ENCODE measurements at places on chromosomes 1 and 21.

DNA sequence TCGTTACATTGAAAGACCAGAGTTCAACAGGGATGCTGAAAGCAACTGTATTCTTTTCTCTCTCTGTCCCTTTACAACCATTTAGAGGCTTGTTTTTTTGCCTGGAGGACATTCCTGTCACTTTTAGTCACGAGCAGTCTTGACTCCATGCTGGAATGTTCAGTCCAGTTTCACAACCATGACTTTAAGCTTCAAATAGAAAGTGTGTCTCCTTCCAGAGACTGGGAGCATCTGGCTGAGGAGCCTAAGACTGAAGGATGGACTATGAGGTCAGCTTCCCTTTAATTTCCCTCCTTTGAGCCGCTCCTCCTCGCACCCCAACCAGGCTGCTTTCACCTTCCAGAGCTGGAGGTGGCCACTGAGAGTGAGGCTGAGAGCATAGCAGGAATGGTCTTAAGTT lies 10.5 kb upstream of the RYR2 start:
- DNase-seq: no peak

GRCh38 chr1:117339866-117340700 lies 27.2 kb upstream of the MAN1A2 start:
- no peak for DNase-seq

DNA sequence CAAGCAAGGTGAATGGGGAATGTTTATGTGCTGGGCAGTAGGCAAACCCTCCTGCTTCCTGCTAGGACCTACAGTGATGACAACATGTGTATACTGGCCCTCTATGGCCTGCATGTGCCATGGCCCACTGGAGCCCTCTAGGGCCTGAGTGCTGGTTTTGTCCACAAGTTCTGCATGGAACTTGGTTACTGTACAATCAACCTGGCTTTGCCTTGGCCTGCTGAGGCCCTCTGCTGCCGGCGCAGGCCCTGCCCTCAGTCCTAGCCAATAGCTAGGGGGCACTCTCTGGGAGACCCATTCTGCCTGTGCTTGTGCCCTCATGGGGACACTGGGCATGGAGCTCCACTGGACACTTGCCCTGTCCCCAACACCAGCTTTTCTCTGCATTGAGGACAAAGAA lies 138.6 kb upstream of the NGF start:
- DNase-seq: no peak

GRCh38 chr1:19811206-19811851 lies 3.8 kb downstream of the RNF186 start:
- DNase-seq: peak; percentile 29

DNA sequence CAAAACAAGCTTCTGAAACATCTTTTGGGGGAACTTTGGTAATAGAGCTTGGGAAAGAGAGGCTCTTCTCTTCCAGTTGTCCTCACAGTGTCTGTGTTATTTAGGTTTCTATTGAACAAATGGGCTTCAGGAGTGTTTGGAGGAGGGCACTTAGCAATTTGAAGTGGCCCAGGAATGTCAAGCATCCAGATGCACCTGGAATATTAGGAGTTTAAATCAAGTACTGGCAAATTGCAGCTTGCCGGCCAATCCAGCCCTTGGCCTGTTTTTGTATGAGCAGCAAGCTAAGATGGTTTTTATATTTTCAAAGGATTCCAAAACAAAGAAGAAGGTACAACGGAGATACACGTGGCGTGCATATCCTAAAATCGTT lies 94.7 kb downstream of the CCDC185 start:
- DNase-seq: no peak

Measured in left ventricle myocardium inferior (tissue), 1 donor.